ENCODE measurements at places on chromosomes 5 and 9.

GRCh38 chr9:6929441-6930215 lies 171.9 kb downstream of the KDM4C start:
- DNase-seq, result no peak

DNA sequence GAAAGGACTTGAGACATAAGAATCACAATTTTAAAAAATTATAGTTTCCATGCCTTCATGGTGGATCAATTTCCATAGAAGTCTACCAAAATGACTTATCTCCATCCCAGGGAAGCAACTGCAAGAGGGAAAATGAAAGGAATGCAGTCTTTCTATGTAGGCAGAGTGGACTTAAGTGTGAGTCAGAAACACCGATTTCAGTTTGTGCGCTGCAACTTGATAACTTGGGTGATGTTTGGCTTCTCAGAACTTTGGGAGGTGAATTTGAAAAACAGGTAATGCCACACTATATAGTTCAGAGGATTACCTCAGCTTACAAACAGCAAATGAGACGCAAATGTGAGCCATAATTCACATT lies 708 bp upstream of the CSNK1G3 start:
- DNase-seq, result no peak

GRCh38 chr5:125316391-125316790 lies 570.0 kb upstream of the ZNF608 start:
- no peak for DNase-seq

- no peak for DNase-seq
Measured at GRCh38 chr9:101848485-101848919, 110.1 kb upstream of the GRIN3A start.

GRCh38 chr5:73922875-73923557 lies 297.0 kb downstream of the ARHGEF28 start:
- no peak for DNase-seq

DNA sequence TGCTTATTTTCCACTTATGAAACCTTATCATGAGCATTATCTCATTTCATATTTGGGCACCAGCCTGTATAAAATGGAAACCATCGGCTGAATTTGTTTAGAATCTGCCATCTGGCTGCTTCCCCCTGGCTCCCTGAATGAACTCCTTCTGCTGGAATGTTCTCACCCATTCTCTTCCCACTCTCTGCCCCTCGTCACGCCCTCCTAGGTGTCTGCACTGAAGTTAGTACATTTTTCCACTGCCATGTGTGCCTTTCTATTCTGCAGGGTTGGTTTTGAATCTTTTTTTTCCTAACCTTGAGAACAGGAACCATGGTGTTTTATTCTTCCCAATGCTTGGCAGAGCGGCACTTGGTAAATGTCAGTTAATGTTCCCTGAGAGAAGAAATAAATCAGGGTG lies 359.7 kb downstream of the MLLT3 start:
- no peak for DNase-seq

- DNase-seq, result no peak
Measured at GRCh38 chr5:37015795-37016666, 139.5 kb downstream of the NIPBL start.

GRCh38 chr9:109020113-109020512 lies 6.8 kb upstream of the CTNNAL1 start:
- no peak for DNase-seq

DNA sequence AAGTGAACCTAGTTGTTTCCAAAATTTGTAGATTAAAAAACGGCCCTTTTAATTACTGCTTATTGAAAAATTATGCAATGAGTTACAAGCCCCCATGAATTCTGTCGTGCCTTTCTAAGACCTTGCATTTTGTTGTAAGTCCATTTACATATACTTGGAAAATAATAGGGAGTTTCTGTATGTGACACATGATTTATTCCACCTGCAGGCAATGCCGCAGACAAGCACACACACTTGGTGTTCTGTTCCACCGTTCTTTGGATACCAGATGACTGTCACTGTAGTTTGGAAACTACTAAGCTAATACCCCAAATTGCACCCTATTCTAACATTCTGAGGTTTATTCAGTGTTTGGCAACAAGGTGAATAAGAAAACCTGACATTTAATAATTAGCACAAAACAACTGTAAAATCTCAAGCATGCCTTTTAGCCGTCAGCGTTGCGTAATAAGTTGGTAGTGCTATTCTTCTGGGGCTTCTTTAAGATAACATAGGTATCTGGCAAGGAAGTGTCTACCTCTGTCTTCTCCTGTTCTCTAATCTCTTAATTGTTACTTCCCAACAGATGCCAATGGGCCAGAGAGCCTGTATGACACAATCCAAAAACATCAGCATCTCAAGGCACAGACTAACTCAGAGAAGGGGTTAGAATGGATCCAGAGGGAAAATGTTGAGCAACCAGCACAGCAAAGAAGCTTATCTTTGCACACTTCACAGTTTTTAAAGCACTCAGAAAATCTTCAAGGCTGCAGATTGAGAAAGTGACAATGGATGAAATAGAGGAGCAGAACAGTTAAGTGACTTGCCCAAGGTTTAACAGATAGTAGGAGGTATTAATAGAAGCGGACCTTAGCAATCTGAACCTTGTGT lies 48.2 kb upstream of the DPYSL3 start:
- DNase-seq, result no peak

- no peak for DNase-seq
Measured at GRCh38 chr5:32225445-32225844, 51.3 kb upstream of the GOLPH3 start.

GRCh38 chr5:72746736-72747135 lies 69.7 kb upstream of the TNPO1 start:
- no peak for DNase-seq

- no peak for DNase-seq
Measured at GRCh38 chr9:114075602-114076001, 2.5 kb downstream of the AMBP start.

DNA sequence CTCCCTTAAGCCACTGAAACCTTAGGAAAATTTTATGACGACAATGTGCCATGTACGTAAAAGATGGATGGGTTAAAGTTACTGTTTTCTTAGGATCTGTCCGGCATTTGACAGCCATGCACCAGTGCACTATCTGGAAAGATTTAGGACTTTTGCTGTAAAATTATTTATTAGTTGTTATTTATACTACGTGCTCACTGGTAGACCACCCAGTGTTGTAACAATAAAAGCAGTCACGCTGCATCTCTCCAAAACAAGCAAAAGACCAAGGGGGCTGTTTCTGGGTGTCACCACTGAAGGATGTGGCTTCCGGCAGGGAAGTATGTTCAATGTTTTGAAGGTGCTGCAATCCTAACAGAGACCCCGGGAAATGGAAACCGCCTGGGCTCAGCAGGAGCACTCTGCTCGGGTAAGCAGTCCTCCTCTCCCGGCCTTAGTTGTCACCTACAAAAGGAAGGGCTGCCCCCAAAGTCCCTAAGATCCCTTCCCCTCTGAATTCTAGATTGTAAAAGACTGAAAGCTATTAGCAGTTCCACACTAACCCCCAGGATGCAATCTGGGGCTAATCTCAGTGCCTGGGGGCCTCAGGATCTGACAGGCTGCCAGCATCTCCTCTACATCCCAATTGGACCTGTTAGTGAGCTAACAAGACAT lies 38.6 kb downstream of the SAXO1 start:
- DNase-seq, result no peak

DNA sequence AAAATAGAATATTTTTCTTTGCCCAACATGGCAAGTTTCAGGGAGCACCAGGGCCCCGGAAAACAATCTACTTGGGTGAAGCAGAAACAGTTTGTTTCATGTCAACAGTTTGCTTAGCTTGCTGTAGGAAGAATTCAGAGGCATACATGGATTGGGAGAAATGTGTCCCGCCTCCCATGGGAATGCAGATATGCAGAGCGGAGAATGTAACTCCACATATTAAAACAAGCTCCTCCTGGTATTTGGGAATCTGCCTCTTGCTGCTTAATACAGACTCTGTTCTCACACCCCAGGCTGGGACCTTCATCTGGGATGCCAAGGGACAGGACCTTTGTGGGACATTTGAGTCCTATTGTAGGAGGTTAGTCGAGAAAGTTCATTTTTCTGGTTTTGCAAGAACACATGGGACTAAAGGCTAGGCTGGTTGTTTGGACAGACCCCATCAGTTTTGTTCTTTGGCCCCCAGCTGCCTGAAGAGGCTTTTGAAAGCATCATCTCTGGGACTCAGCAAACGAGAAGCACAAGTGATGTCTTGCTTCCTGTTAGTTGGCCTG lies 220.5 kb upstream of the ADRA1B start:
- DNase-seq, result no peak

DNA sequence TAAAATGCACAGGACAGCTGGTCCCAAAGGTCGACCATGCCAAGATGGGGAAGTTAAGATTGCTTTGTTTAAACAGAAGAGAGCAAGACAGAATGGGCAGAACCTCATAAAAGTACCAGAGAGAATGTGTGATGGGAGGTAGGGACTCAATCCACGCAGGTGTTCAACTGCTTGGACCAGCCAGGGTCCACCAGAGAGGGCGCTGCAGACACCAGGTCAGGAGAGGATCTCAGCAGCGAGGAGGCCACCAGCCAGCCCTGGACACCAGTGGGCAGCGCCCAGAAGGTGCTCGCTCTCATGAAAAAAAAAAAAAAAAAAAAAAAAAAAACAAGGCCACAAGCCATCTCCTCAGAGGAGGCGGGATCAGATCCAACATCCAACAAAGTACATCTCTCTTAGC lies 81.8 kb downstream of the SHC3 start:
- no peak for DNase-seq

DNA sequence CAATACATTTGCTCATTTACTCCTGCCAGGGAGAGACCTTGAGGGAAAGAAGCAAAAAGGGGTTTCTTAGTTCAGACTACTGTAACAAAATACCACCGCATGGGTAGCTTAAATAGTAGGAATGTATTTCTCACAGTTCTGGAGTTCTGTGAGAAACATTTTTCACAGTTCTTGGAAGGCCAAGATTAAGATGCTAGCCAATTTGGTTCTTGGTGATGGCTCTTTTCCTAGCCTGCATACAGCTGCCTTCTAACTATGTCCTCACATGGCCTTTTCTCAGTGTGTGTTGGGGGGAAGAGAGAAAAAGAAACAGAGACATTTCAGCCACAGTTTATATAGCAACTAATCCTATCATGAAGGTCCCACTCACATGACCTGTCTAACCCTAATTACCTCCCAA lies 1644.7 kb upstream of the C9orf72 start:
- no peak for DNase-seq

DNA sequence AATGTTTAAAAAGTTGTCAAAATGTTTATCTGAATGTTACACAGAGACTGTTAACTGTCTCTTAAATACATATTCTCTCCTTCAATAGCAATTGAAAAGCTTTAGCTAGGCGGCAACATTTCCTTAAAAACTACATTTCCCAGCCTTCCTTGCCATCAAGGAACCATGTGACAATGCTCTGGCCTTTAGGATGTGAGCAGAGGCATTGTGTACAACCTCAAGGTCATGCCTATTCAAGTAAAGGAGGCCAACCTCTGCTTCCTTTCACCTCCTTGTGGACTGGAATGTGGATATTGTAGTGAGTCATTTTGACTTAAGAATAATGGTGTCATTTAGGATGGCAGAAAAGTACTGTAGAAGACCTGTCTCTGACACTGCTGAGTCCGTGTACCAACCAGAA lies 23.7 kb upstream of the MROH2B start:
- DNase-seq, result no peak

All from stimulated activated CD4-positive, alpha-beta T cell treated with anti-CD3 and anti-CD28 coated beads, Interleukin-1b, Interleukin-23, amount 100 ng/mL, for 1 hour (primary cell).